ENCODE measurements at places on chromosomes 11 and 22. TPM values are rescaled to one million over a fixed set of nuclear protein-coding genes. Genes with fewer than 3 reads are reported as not detected.

GRCh38 chr22:42960531-42961399 lies 54.2 kb downstream of the PACSIN2 start:
- peak overlapping the region; percentile 33 for H3K27ac ChIP-seq
- H3K36me3 ChIP-seq, result no peaks in the 10 kb centered on the region
- peaks cover 21% of the 10 kb centered on the region for H3K4me1 ChIP-seq
- no peak overlapping the region for H3K4me3 ChIP-seq

- no peaks in the 10 kb centered on the region for H3K36me3 ChIP-seq
- H3K4me1 ChIP-seq, result peaks cover 9% of the 10 kb centered on the region
- no peaks in the 10 kb centered on the region for H3K27me3 ChIP-seq
- no peak overlapping the region for H3K27ac ChIP-seq
- no peak overlapping the region for H3K4me3 ChIP-seq
Measured at GRCh38 chr11:108115500-108116140, 5.7 kb upstream of the ACAT1 start.

The CREB3L1 gene
- polyA plus RNA-seq, result 1.4 TPM

The PYGM gene
- 1.7 TPM for polyA plus RNA-seq

The GALNT18 gene
- 0.87 TPM for polyA plus RNA-seq

Data from spleen (tissue), 13 donors.